ENCODE measurements at places on chromosomes 1 and 21.
A peak's percentile ranks its signal among the peaks of the same experiment; 100 is the strongest.

GRCh38 chr1:187313115-187313514 is 484.4 kb downstream of the PLA2G4A start:
- DNase-seq = no peak

DNA sequence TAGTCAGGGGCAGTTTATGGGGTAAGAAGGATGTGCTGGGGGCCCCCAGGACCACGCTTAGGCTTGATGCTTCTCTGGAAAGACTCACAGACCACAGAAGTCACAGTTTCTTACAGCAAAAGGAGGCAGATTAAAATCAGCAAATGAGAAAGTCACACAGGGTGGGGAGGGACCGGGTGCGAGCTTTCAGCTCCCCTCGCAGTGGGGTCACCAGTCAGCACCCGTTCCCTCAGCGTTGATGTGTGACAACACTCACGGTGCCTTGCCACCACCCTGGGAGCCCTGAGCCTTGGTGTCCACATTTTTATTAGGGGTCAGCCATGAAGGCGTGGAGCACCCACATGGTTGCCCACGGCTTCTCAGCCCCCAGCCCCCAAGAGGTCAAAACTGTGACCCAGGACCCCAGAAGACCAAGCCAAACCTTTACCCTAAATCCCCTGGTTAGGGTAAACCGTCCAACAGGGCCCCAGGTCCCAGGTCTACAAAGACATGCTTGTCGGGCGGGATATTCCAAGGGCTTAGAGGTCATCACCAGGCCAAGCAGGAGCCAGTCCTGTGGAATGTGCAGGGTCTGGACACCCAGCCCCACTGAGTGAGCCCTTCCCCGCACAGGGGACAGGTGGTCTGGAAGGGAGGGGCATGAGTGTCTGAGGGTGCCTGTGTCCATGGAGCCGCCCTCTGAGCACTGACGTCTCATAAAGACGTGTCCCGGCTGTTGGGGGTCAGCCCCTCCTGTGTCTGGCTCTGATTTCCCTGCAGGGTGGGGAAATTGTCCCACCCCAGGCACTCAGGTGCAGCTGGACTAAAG is 64.5 kb upstream of the ABCG1 start:
- DNase-seq = no peak

GRCh38 chr1:241330619-241331327 is 26.2 kb downstream of the RGS7 start:
- DNase-seq = no peak

- no peak for DNase-seq
These were observed 1144.6 kb upstream of the ADGRL2 start for GRCh38 chr1:80656014-80656636.

DNA sequence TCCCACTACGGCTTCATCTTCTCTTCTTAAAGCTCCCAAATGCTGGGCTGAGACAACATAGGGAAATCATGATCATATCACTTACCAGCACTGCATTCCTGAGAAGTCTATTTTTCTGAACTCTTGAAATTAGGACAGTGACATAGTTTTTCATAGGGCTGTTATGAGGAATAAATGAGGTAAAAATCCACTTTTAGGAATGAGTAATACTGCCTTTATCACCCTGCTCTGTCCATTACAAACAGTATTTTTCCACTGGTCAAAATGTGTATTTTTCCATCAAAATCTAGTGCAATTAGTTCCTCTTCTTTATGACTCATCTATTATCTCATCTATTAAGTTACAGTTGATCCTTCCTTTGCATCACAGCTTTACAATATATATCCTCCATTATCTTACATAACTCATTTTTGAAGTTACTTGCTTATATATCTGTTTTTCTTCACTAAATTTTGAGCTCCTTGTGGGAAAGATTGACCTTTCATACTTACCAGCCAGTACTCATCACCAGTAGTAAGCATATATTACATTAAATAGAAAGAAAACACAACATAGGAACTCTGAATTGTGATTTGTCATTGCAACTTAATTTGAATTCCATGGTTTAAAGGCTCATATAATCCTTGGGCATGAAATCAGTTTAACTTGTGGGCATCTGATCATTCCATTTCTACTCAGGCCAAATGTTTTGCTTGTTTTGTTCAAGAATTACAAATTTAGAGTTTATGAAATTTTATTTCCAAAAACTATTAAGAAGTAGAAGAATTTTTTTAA is 37.1 kb downstream of the PRRX1 start:
- no peak for DNase-seq

DNA sequence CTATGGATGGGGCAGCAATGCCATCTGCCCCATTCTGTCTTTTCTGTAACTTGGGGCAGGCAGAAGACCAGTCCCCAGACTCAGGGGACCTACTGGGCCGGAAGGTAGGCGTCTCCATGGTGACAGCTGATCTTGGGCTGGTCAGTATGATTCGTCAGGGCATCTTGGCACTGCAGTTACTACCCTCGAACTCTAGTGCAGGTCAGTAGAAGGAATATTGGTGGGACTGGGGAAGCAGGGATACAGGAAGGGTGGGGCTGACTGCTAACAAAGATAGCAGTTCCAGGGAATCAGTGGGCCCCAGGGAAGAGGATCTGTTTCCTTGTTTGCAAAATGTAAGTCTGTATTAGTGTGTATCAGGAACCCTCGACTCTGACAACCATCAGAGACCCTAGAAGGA is 26.2 kb downstream of the SZT2 start:
- no peak for DNase-seq

- DNase-seq = no peak
These were observed 20.8 kb upstream of the LAPTM5 start for GRCh38 chr1:30778154-30778978.

- no peak for DNase-seq
These were observed 594 bp upstream of the PANK4 start for GRCh38 chr1:2526824-2527555.

- no peak for DNase-seq
These were observed 220.7 kb downstream of the OMA1 start for GRCh38 chr1:58325866-58326265.

- no peak for DNase-seq
These were observed 168.7 kb downstream of the CAMTA1 start for GRCh38 chr1:6953907-6954364.

- no peak for DNase-seq
These were observed 145.5 kb downstream of the IGSF21 start for GRCh38 chr1:18253093-18253492.

GRCh38 chr1:174965362-174966007 is 34.3 kb upstream of the CACYBP start:
- peak; percentile 52 for DNase-seq

DNA sequence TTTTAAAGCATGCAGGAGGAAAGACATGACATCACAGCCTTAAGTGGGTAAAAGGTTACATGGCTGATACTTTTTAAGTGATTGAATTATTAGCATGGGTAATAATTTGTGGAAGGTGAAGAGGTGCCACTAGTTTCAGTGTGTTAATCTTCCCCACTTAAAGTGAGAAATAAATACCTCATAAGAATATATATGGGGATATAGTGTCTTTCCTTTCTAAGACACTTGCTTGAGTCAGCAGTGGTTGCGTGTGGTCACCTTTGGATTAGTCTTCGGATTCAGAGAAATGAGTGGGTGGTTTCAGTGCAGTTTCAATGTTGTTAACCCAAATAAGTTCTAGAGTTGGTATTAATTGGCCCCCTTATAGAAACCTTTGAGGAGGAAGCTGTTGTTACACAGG is 94.1 kb downstream of the ADGRL2 start:
- DNase-seq = no peak

GRCh38 chr1:76725864-76726619 is 141.2 kb upstream of the ST6GALNAC5 start:
- no peak for DNase-seq

DNA sequence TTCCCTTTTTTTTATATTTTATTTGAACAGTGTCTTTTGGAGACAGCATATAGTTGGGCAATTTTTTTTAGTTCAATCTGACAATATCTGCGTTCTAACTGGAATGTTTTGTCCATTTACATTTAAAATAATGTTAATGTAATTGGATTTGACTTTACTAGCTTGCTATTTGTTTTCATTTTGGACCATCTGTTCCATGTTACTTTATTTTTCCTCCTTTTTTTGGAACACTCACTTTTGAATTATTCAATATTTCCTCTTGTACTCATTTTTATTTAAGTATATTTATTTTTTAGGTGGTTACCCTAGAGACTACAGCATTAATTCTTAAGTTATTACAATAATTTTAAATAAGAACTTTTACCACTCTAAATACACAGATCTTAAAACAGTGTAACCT is 62.8 kb upstream of the C1orf87 start:
- no peak for DNase-seq

- DNase-seq = peak; percentile 41
These were observed 1.1 kb downstream of the S100A11 start for GRCh38 chr1:152035539-152036266.

GRCh38 chr1:7869136-7869920 is 16.5 kb upstream of the UTS2 start:
- DNase-seq = no peak

DNA sequence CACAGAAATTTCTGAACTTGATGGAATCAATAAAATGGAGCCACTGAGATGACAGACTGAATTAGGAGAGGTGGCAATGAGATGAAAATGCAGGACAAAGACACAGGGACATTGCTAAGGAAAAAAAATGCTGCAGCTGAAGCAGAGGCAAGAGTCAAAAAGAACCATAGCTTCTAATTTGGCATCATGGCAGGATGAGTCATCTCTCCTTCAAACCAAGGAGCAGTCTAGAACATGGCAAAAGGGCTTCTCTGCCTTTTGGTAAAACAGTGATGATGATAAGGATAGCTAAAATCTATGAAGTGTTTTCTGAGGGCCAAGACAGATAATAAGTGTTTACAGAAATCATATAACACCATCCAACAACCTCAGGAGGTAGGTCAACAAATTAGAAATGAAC is 16.8 kb downstream of the SLC19A2 start:
- no peak for DNase-seq

DNA sequence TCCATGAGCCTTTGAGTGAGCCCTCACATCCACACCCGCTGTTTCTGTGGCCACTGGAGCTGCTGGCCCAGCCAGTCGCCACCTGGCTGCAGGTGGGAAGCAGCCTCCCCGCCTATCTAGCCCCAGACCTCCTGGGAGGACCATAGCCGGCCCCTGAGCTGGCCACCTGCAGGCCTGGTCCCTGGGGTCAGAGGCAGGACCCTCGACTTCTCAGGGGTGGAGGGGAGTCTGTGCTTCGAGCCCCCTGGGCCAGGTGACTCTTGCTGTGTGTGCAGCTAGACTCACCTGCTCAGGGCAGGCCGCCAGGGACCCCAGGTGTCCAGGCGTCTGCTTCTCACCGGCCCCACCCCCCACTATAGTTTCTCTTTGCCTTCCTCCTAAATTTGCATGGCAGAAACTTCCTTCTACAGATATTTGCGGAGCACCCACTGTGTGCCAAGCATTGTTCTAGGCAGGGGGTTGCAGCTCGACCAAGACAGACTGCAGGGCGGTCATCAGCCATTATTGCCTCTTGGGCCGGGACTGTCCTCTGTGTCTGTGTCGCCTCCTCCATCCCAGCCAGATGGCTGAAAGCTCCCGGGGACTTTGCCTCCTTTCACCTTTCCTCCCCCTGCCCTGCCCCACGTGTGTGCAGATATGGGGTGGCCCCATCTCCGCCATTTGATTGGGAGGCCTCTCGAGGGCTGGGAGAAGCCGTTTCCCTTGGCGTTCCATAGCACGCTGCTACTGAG is 27.3 kb downstream of the SPSB1 start:
- DNase-seq = no peak

DNA sequence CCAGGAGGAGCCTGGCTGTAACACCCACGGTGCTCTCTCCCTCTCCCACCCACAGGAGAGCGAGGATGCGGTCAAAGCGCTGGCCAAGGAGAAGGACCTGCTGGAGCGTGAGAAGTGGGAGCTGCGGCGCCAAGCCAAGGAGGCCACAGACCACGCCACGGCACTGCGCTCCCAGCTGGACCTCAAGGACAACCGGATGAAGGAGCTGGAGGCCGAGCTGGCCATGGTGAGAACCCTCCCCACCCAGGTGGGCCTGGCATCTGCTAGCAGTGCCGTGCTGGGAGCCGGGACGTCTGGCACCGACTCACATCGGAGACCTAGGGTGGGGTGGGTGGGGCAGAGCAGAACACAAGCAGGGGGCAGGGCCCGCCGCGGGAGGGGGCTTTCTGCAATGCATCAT is 109.6 kb upstream of the TMEM51 start:
- DNase-seq = no peak

- DNase-seq = no peak
These were observed 40.6 kb downstream of the TCP10L start for GRCh38 chr21:32544697-32545096.

GRCh38 chr1:56291374-56291919 is 287.9 kb downstream of the PLPP3 start:
- no peak for DNase-seq

DNA sequence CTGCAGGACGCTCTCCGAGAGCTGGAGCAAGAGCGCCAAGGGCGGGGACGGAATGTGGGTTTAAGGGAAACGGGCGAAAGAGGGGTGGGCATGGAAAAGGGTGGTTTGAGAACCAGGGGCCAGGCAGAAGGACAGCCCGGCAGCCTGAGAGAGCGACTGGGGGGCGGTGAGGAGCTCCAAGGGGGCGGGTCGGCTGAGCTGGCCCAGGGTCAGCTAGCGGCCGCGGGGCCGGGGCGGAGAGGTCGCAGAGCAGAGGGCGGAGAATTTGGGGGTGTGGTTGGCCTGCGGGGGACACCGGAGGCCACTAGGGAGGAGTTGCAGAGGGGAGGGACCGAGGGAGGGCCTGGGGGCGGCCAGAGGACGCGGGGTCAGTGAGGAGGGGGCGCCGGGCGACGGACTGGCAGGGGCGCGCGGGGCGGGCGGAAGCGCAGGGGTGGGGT is 54.7 kb downstream of the NDUFS5 start:
- DNase-seq = no peak

GRCh38 chr1:117060441-117061317 is 553 bp downstream of the TTF2 start:
- peak; percentile 66 for DNase-seq

DNA sequence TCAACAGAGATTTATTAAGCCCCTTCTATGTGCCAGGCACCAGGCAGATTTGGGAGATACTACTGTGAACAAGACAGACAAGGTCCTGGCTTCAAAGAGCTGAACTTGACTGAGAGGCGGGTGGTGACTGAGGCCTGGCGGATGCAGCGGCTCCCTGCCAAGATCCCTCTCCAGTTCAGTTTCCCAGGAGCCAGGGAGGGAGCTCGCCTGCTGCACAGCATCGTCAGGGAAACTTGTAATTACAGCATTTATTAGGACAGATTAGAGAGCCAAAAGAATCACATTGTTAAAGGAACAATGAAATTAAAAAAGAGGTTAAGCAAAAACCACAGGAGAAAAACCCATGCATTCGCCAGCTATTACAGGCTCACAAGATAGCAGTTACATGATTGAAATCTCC is 55.3 kb downstream of the ETS2 start:
- DNase-seq = no peak

DNA sequence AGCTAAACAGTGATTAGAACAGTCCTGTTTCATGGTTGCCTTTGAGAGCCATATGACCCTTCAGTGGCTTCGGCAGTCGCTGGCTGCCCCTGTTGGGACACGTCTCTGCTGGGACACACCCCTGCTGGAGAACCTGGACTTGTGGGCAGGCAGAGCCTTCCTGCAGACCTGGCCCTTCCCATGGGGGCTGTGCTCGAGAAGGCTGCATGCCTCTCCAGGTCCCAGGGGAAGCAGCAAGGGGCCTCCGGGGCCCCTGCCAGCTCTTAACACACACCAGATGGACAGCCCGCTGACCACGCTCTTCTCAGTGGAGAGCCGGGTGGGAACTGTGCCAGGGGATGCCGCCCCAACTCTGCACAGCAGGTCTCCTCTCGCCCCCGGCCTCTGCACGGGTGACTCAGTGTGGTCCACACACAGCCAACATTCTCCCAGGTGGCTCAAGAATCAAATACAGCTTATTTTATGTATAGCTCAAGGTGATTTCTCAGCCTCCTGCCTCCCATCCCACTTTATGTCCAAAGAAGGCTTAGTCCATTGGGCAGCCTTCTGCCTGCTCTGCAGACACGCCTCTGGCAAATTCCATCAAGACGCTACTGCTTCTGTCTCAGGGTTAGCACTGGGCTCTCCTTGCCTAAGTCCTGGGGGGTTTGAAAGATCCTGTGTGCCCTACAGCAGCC is 450.8 kb downstream of the KIF26B start:
- no peak for DNase-seq

Measured in CD4-positive, alpha-beta T cell treated with Interleukin-17A for 1 hour (primary cell).